ENCODE measurements at places on chromosomes 6 and 20.

- no peak for DNase-seq
Measured at GRCh38 chr6:36633915-36634314, 39.8 kb downstream of the SRSF3 start.

- DNase-seq: no peak
Measured at GRCh38 chr20:32396646-32397160, 38.6 kb downstream of the ASXL1 start.

DNA sequence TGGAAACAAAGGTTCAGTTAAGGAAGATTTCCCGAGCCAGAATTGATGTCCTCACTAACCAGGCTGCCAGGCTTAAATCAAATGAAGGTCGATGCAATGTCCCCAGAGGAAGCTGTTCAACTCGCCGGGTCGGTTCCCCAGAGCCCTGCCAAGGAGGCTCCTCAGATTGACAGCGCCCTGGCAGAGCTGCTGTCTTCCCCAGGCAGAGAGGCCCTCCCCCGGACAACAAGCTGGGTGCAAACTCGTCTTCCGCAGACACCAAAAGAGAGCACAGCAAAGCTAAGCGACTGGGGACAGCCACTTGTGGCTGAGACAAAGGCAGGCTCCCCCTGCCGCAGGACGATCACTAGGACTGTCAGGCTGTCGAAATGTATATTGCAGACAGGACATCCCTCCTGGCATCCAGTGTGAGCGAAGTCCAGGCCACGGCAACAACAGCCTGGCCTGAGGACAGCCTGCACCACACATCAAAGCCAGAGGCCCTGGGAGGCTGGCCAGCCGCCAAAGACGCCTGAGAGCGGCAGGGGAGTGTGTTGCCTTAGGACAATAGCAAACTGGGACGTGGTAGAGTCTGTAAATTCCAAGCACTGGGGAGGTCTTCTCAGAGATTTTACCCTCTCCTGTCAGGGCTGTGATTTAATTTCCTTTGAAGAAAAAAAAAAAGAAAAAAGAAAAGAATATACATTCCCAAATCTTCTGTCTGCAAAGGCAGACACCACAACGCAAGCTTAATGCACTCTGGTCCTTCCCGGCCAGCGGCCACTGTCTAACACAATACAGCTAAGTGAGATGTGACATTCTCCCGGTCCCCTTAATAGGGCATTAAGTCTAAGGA, 99.1 kb downstream of the HIVEP2 start:
- no peak for DNase-seq

GRCh38 chr20:17931513-17931912, 37.1 kb downstream of the SNX5 start:
- no peak for DNase-seq

GRCh38 chr6:107657755-107658461, 166.2 kb downstream of the SCML4 start:
- DNase-seq: peak; percentile 88

- no peak for DNase-seq
Measured at GRCh38 chr6:83365931-83366330, 64.9 kb downstream of the ME1 start.

- no peak for DNase-seq
Measured at GRCh38 chr6:159687341-159687740, 5.7 kb downstream of the SOD2 start.

GRCh38 chr6:147560670-147561069, 52.2 kb downstream of the SAMD5 start:
- DNase-seq: no peak

- no peak for DNase-seq
Measured at GRCh38 chr6:122751326-122751725, 28.2 kb upstream of the FABP7 start.

- DNase-seq: no peak
Measured at GRCh38 chr20:10300582-10301446, 82.2 kb downstream of the SNAP25 start.

GRCh38 chr6:65650086-65650485, 56.9 kb downstream of the EYS start:
- no peak for DNase-seq

- DNase-seq: no peak
Measured at GRCh38 chr6:2247664-2248063, 2.3 kb upstream of the GMDS start.

GRCh38 chr6:99521633-99522151, 6.5 kb upstream of the USP45 start:
- DNase-seq: no peak

DNA sequence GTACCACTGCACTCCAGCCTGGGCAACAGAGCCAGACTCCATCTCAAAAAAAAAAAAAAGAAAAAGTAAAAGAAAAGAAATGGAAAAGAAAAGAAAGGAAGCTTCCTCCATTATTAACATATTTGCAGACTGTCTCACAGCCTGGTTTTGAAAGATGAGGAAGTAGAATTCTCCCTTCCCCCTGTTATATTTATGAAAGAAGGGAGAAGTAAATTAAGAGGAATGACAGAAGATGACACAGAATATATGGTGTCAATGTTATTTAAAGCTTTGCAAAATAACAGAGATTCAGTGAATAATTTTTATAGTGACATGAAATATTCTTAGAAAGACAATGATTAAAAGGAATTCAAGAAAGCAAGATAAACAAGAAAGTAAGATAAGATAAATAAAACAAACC, 83.7 kb upstream of the PRSS16 start:
- DNase-seq: no peak

GRCh38 chr6:66199171-66199570, 492.1 kb upstream of the EYS start:
- no peak for DNase-seq

GRCh38 chr6:33418690-33419291, 884 bp upstream of the CUTA start:
- no peak for DNase-seq

- DNase-seq: no peak
Measured at GRCh38 chr6:149089510-149089909, 228.0 kb upstream of the TAB2 start.

DNA sequence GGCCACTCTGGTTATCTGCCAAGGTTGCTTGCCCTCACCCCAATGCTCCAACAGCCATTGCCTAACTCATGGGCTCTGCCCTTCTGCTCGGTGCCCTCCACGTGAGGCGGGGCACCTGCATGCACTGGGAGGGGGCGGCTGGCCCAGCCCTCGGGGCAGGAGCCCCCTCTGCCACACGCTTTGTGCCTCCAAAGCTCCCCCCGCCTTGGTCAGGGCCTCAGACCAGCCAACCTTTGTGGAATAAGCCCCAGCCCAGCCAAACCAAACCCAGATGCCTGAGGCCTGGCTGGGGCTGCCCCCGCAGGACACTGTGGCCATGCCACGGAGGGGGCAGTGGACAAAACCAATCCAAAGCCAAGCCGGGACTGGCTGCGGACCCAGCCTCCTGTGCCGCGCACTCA, 21.4 kb downstream of the SDCBP2 start:
- no peak for DNase-seq

GRCh38 chr6:90387383-90387775, 90.7 kb upstream of the BACH2 start:
- no peak for DNase-seq
